ENCODE measurements at places on chromosomes 6 and 20.

DNA sequence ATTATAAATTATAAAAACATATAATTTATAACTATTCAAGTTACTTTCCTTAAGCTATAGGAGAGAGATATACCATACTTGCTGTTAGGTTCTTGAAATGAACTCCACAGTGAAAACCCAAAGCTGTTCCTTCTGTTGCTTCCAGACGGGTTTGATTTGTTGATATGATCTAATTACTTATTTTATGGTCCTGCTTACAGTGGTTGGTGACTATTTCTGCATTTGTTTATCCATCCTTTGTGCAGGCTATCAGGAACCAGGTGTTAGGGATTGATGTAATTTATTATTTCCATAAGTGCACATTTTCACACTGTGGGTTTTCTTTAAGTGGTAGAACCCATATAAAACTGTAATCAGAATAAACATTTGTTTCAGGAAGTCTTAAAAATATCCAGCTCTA lies 167.1 kb downstream of the KIF6 start:
- DNase-seq, result no peak

GRCh38 chr20:63009988-63010769 lies 3.4 kb upstream of the BHLHE23 start:
- no peak for DNase-seq

DNA sequence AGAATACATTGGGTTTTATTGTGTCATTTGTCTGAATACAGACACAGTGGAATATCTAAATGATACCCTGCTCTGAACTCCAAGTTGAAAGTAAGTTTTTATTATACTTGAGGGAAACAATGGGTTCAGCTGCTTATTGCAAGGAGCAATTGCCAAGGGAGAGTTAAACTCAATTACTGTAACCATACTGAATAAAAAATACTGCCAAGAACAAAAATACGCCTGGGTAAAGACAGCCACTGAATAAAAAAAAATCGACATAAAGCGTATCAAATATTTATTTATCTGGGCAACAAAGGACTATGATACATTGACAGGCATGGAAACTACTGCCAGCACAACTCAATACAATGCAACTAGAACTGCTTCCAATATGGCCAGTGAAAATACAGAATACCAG lies 18.1 kb downstream of the TFAP2A start:
- no peak for DNase-seq

DNA sequence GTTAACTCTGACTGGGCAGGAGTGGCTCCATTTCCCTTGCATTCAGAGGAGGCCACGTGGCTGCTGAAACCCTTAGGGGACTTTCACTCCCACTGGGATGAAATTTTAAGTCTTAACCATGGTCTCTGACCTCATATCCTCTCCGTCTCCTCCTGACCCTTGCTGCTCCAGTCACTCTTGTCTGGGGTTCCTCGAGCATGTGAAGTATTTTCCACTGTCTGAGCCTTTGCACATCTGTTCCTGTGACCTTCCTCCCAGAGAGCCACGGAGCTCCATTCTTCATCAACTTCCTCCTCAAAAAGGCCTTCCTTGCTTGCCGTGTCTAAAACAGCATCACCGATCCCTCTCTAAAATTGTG lies 153.0 kb upstream of the UST start:
- DNase-seq, result no peak

- DNase-seq, result no peak
Observed at GRCh38 chr6:79030023-79030422, 48.0 kb downstream of the PHIP start.

DNA sequence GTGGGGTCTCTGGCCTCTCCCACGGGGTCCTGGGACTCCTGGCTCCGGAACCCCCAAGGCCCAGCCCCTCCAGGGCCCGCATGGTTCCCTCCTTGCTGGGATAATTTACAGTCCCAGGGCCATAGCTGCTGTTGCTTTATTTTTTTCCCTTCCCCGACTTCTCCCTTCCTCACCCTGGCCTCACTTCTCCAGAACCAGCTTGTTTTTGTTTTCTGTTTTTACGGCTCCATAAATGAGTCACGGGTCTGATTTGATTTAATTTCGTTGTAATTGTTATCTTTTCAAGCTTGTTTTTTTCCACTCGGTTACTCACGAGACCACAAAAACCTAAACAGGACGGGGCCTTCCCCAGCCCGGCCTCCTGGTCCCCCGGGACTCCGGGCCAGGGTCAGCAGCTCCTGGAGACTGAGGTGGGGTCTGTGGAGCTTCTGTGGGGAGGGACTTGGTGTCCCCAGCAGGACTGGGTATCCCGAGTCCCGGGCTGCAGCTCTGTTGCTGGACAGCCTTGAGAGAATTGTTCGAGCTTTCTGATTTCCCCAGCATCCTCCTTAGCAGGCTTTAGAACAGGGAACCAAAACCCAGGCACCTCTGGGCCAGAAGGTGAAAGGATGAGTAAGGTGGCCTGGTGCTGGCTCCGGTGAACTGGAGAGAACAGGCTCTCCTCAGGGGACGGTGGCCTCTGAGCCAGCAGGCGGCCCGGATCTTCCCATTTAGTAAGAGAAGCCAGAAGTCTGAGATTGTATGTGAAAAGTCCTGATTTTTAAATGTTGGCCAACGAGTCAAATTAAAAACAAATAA lies 94.9 kb downstream of the CEBPB start:
- no peak for DNase-seq

DNA sequence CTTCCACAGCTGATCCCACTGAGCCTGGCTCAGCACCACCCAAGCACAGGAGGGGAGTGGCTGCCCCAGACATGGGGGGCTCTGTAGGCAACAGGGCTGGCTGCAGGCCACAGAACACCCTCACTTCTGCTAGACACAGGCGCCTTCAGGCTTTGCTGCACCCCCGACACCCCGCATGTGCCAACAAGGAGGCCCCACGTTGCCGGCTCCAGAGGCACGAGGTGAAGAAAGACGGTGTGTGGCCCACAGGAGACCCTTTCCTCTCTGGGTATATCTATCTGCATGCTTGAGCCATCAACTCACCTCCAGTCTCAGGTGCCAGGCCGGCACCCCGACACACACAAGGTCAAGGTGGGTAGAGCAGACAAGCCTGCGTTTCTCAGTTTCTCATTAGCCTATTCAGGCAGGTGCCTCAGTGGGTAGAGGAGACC lies 158.3 kb downstream of the DLL1 start:
- no peak for DNase-seq

- DNase-seq, result no peak
Observed at GRCh38 chr6:27864906-27865849, 47.0 kb downstream of the OR2B2 start.

DNA sequence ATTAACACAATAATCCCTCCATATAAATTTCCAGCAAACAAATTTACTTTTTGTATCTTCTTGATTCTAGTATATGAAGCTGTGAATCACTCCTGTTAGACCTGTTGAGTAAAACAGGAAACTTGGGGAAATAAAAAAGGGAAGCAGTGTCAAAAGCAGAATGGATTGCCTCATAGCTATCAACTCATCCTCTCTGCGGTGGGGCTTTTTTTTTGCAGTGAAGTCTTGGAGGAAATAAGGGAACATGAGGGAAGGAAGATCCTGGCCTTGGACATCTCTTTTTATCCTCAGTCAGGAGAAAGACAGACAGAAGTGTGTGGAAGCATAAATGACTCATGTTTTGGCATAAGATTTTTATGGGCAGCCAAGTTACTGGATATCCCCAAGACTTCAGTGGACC lies 332.5 kb downstream of the TFAP2A start:
- no peak for DNase-seq

DNA sequence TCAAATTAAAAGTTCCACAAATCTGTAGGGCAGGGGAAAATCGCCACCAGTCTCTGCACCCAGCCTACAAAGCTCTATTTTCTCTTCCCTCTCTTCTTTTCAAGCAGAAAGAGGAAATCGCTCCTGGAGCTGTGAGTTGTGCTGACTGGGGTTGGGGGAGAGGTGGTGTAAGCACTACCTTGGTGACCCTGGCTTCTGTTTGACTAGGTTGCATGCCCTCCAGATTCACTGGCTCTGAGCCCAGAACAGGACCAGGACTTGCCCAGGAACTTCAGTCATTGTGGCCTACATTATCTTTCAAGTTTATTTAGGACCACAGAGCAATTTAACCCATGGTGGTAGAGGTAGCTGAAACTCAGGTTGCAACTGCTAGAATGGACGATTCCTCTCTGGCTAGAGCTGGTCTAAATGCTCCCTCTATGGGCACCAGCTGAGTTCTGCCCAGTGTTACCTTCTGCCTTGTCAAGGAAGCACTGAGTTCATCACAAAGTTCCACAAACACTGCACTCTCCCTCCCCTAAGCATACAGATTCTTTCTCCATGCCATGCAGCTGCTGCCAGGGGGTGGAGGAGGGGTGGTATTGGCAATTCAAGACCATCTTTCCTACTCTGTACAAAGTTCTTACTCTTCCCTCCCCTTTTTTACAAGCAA lies 122.0 kb upstream of the BMP5 start:
- no peak for DNase-seq

DNA sequence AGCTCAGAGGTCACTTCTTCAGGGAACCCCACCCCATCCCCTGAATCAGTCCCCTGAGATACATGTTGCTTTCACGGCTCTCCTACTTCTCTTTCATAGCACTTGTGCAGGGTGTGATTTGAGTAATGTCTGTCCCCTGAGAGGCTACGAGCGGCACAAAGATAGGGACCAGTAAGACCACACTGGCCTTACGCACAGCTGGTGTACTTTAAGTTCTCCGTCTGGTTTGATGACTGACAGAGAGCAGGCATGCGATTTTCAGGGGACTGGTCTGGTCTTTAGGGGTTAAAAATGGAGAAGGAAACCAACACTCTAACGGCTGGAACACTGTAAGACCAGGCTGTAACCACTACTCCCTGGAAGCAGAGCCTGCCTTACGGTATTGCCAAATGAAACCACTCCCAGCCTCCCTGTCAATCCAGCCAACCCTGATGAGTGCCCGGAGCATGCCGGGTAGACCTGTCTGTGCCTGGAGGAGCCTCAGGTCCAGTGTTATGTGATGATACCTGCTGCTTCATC lies 47.1 kb downstream of the ELMO2 start:
- no peak for DNase-seq

DNA sequence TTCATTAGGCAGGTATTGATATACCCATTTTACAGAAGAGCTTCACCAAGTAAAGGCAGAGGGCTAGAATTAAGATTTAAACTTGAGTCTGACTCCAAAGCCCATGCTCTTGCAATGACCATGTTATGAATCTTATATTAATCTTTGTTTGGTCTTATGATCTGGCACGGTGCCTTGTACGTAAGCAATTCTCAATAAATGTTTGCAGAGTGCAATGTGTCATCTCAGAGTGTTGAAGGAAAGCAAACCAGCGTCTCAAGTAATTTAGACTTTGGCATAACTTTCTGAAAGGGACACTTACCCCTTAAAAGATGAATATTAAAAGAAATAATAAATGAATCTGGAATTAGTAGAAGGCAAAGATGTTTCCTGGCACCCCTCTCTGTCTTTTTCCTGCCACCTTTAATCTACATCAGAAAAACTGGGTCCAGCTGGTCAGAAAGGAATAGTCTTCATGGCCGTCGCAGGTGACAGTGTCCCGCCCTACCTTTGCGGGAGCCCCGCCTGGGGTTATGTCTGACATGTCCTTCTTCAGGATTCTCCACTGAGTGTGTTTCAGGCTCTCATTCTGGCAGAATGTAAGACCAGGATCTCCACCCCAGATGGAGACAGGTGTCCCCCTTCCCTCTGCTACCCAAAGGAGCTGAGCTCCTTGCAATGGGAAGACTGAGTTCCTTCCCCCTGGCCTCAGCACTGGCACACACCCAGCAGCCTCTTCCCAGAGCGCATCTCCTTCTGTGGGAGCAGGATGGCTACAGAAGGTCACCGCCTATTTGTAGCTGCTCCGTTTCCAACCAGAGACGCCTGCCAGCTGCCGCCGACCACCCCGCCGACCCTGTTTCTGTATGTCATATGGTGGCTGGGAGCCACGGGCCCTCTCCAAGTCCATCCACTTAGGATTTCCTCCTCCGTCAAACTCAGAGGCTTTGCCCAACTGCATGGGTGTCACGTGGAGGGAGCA lies 266.3 kb upstream of the ECI2 start:
- DNase-seq, result no peak

DNA sequence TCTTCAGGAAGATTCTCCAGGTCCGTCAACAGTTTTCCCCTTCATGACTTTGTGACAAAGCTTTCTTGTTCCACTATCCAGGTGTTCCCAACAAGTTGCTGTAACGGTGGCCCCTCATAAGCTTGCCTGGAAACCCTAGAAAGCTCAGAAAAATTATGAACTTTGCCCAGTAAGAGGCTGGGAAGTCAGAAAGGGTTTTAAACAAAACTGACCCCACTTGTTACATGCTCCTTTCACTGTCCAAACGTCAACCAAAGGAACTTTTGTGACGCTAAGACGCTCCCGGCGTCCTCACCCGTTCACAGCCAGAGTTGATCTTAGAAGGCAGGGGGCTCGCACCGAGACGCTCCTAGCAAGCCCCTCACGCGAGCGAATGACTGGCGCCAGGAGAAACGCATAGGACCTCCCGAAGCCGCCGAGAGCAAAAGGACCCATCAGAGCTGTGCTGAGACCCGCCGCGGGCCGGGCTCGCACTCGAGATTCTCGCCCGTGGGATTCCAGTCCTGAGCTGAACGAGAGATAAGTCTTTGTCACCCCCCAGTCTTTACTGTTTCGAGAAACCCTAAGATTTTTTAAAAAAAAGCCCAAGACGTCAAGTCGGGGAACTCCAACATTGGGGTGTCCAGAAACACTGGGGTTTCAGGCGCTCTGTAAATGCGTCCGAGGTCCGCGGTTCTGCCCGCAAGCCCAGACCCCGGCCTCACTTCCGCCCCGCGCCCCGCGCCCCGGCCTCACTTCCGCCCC lies 544 bp upstream of the ACAT2 start:
- no peak for DNase-seq

DNA sequence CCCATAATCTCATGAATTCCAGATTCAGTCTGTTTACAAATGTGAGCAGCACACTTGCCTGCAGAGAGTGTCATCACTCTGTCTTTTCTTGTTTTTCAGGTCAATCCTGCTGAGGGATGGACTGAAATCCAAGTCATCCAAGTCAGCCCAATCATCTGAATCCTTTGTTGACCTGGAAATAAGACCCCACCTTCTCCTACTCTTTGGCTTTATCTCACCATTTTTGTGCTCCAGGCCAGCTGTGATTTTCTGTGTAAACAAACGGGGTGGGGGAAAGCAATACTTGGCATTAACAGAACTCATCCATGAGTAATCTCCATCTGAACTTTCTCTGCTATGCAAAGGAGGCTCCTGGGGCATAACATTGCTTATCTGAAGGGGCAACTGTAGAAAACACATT lies 16.9 kb upstream of the GSTA4 start:
- DNase-seq, result no peak
